Hepatocyte (in vitro differentiated cells): ENCODE measurements at places on chromosomes 6 and 20. TPM values are rescaled to one million over a fixed set of nuclear protein-coding genes. Genes with fewer than 3 reads are reported as not detected.

DNA sequence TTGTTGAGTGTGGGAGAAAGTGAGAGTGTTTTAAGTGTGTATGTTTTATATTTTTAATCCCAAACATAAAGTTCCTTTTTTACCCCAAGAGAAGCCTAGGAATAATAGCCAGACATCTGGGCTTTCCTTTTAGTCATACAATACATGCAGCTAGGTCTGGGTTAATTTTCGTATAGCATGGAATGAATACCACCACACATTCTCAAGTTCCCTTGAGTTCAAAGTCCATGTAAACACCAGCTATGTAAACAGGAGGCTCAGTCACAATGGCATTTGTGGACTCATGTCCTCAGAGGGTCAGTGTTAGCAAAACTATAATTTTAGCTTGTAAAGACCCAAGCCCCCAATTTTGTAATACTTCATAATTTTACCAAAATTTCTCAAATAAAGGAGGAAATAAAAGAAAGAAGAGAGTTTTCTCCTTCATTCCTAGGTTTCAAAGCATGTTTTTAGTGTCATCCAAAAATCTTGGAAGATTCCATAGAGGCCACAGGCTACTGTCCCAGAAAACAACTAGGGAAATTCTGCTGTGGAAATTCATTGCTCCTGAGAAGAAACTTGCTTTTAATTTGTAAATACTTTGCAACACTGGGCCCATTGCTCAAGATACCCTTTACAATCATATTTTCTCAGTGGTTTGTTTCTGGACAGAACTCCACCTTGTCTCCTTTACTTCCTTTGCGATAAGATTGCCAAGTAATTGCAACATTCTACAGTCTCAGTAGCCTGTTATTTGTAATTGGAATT is 671.2 kb downstream of the COL12A1 start:
- H3K4me3 ChIP-seq = no peak overlapping the region
- peak overlapping the region; percentile 87 for H3K27ac ChIP-seq
- peaks cover 5% of the 10 kb centered on the region for H3K4me1 ChIP-seq
- DNase-seq = peak; percentile 60
- H3K36me3 ChIP-seq = no peaks in the 10 kb centered on the region

DNA sequence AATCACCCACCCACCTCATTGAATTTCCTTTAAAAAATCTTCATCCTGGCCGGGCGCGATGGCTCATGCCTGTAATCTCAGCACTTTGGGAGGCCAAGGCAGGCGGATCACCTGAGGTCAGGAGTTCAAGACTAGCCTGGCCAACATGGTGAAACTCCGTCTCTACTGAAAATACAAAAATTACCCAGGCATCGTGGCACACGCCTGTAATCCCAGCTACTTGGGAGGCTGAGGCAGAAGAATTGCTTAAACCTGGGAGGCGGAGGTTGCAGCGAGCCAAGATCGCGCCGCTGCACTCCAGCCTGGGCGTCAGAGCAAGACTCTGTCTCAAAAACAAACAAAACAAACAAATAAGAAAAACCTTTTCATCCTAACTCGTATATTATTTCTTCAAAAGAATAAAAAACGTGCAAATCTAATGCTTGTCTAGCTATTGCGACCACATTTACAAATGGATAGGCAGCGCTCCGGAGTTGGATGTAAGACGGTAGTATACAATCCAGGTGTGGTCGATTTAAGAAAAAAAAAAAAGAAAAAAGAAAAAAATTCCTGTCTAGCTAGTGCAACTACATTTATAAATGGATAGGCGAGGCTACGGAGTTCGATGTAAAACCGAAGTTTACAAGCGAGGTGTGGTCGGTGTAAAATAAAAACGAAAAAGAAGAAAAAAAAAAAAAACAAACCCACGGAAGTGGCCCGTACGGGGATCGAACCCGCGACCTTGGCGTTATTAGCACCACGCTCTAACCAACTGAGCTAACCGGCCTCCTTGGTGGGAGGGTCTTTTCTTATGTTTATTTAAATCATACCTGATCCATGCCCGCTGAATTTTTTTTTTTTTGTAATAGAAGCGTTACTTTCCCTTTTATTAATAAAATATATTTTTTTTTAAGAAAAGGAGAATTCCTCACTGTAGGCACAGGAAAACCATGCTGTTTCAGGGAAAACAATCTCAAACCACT is 70.7 kb upstream of the PRSS16 start:
- H3K27me3 ChIP-seq = no peaks in the 10 kb centered on the region
- H3K27ac ChIP-seq = peak overlapping the region; percentile 90
- H3K36me3 ChIP-seq = no peaks in the 10 kb centered on the region
- DNase-seq = peak; percentile 74
- no peaks in the 10 kb centered on the region for H3K4me1 ChIP-seq

- DNase-seq = no peak
- H3K36me3 ChIP-seq = no peaks in the 10 kb centered on the region
- no peaks in the 10 kb centered on the region for H3K4me1 ChIP-seq
- no peaks in the 10 kb centered on the region for H3K27me3 ChIP-seq
Measured at GRCh38 chr6:28648878-28649375, 123.2 kb downstream of the GPX5 start.

DNA sequence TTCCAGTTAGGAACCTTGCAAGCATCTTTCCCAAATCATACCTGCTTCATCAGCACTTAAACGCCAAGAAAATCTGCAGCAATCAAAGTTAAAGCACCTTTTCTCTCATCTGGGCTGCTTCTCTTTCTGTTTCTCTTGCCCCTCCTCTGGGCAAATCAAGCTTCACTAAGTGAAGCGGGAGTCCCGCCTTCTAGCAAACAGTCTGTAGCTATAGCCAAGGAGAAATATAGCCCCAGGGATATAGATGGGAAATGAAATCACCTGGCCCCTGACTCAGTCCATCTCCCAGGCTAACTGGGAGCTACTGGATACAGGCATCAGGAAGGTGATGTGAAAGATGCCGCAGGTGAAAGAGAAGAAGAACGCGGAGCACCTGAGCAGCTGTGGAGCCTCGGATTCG is 481.9 kb downstream of the C6orf118 start:
- no peaks in the 10 kb centered on the region for H3K27me3 ChIP-seq
- H3K4me3 ChIP-seq = no peak overlapping the region
- no peaks in the 10 kb centered on the region for H3K4me1 ChIP-seq
- no peaks in the 10 kb centered on the region for H3K36me3 ChIP-seq

- H3K36me3 ChIP-seq = no peaks in the 10 kb centered on the region
- peaks cover 23% of the 10 kb centered on the region for H3K4me1 ChIP-seq
- H3K4me3 ChIP-seq = no peak overlapping the region
- peak overlapping the region; percentile 67 for H3K27ac ChIP-seq
- DNase-seq = peak; percentile 67
- H3K27me3 ChIP-seq = no peaks in the 10 kb centered on the region
Measured at GRCh38 chr6:56757588-56757984, 114.9 kb upstream of the DST start.

- no peaks in the 10 kb centered on the region for H3K27me3 ChIP-seq
- H3K36me3 ChIP-seq = no peaks in the 10 kb centered on the region
- no peak overlapping the region for H3K4me3 ChIP-seq
Measured at GRCh38 chr6:132693478-132693877, 20.4 kb downstream of the VNN1 start.

DNA sequence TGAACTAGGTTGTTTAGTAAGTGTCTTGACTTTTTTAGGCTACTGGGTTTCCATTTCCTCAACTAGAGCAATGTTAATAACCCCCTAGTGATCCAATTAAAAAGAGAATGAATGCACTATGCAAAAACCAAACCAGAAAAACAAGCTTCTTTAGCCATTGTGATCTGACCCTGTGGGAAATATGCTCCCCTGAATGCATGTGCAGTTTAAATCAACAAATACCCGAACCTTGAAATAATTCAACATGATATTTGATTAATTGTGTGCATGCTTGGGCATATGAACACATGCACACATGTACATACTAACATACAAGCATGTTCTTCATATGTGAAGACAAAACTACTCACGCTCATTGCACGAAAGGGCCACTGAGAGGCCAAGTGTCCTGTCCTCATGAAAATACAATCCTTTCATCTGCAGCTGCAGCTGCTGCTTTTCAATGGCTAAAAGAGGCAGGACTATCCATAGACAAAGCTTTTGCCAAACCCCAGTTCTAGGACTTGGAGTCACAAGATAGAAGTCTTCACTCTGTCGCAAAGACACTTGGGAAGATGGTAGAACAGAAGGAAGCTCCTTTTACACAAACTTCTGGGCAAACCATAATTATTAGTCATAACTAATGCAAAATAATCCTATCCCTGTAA is 207.1 kb upstream of the POU3F2 start:
- H3K4me1 ChIP-seq = no peaks in the 10 kb centered on the region
- DNase-seq = no peak
- H3K4me3 ChIP-seq = no peak overlapping the region
- H3K27me3 ChIP-seq = no peaks in the 10 kb centered on the region
- H3K27ac ChIP-seq = no peak overlapping the region

Gene ACOT13
- 19.7 and 30.1 TPM in 2 replicates for total RNA-seq

Gene NXT1
- 29.7 and 30.9 TPM in 2 replicates for total RNA-seq

Gene HEY2
- 0.47 and 0.80 TPM in 2 replicates for total RNA-seq

Gene FERMT1
- 11.3 and 13.9 TPM in 2 replicates for total RNA-seq

Gene SIGLEC1
- total RNA-seq = 0.16 and 0.23 TPM in 2 replicates

Gene FAM209A
- 0.40 TPM in 1 of 2 replicates, not detected in the other for total RNA-seq

Gene CASS4
- total RNA-seq = 0.13 TPM in 1 of 2 replicates, not detected in the other
